Activated CD4-positive, alpha-beta T cell treated with anti-CD3 and anti-CD28 coated beads for 24 hours (primary cell): ENCODE measurements at places on chromosomes 6 and 20.

- no peak for DNase-seq
Measured at GRCh38 chr6:142296975-142297604, 4.7 kb upstream of the ADGRG6 start.

DNA sequence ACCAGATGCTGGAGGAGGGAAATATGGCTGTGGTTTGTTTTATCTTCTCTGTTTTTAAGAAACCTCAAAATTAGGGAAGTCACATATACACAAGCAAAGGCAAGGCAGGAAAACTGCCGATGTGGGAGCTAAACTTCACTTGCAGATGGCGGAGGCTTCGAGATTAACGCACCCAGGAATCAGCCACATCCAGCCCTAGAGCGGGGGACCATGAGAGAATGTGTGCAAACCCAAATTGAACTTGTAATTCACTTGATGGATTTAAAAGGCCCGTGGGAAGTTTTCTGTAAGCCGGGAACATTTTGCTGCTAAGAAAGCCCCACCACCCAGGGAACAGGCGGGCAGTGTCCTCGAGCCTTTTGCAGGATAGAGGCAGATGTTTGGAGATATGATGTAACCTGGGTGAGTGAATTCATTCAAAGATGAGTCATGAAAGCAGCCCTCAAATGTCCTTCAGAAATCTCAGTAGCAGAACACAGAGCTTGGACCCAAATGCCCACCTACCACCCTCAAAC, 39.9 kb downstream of the PREX1 start:
- DNase-seq, result no peak

DNA sequence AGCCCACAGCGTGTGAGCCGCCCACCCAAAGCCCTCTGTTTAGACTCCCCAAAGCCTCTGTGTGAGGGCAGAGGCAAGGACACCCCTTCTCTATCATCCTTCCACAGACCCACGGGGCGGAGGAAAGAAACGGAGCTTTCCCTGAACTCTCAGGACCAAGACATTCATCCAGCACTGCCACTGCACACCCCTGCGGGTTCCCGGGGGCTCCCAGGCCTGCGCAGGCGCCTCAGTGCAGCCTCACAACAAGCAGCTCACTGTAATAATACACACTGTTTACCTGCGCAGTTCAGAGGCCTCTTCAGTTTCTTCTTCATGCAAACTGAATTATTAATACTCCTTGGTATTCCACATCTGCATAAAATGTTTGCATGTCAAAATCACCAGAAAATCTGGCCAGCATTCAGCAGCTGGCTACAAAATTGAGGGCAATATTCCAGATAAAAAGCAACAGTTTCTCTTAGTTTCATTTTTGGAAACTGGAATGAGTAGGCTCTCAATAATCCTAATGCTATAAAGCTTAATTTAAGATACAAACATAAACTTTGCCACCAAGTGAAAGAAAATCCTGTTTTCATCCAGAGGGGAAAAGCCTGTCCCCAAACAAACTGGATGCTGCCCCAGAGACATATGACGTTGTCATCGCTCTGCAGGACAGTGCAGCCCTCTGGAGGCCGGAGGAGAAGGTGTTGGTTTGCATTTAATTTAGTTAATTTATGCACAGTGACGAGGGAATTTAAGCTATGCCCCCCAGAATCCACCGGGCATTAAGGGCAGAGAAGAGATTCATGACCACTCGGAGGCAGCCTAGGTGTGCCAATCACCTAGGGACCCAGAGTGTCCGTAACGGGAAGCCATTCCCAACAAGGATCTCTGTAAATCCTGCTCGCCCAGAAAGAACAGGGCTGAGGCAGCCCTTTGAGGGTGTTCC, 45.3 kb downstream of the NINL start:
- no peak for DNase-seq

DNA sequence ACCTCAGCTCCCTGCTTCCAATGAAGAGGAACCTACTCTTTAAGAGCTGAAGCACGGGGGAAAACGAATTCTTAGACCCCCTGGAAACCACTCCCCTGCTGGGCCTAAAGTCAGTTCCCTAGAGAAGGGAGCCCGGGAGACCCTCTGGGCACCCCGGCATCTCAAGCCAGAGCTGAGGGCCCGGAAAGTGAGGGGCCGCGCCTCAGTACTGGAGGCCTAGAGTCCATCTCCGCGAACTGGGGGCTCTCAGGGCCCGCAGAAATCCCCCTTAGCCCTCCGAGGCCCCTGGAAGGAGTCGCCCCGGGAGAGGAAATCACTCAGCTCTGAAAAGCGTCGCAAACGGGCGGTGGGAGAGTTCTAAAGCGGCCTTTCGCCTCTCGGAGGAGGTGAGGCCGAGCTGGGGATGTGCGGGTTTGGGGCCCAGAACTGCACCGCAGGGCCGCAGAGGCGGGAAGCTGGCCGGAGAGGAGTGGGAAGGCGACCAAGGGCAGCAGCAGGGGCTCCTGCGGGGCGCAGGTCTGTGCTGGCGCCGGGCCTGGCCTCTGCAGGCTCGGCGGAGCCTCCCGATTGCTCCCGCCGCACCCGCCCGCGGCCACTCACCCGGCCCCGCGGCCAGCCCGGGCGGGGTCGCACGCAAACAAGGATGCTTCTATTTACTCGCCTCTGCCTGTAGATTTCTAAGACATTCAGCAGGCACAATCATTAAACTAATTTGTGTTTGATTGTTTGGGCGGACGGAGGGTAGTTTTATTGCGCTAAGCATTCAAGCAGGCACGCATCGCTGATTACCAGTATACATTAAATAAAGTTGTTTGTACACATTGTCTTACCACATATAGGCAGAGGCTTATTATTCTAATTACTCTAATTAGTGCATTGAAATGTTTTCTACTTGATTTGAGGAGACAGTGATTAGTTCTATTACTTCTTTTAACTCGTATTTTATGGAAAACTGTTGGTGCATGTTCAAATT, 9.2 kb downstream of the POU3F2 start:
- DNase-seq, result no peak

GRCh38 chr6:89299466-89299850, 15.6 kb downstream of the GABRR2 start:
- no peak for DNase-seq

GRCh38 chr6:166613027-166613426, 14.0 kb downstream of the RPS6KA2 start:
- no peak for DNase-seq

- DNase-seq, result no peak
Measured at GRCh38 chr6:54248319-54248718, 59.9 kb upstream of the TINAG start.

- DNase-seq, result no peak
Measured at GRCh38 chr20:52895701-52896100, 76.5 kb upstream of the TSHZ2 start.

DNA sequence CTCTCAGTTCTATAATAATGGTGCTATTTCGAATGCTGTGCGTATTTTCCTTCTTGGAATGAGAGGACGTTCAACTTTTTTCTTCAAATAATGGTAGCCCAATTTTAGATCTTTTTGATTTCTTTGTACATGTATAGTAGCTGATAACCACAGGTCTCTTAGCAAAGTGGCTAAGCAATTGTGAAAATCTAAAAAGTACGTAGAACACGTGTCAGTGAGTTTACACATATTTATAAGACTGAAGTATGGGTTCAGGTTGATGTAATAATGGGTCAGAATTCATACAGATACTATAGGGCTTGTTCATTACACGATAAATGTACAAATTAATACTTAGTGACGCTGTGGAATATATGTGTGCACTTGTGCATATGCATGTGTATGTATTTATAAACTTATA, 1.3 kb downstream of the SMIM13 start:
- no peak for DNase-seq

GRCh38 chr6:43891072-43891870, 121.3 kb downstream of the VEGFA start:
- no peak for DNase-seq

- no peak for DNase-seq
Measured at GRCh38 chr6:168100803-168101589, 22.0 kb upstream of the FRMD1 start.

DNA sequence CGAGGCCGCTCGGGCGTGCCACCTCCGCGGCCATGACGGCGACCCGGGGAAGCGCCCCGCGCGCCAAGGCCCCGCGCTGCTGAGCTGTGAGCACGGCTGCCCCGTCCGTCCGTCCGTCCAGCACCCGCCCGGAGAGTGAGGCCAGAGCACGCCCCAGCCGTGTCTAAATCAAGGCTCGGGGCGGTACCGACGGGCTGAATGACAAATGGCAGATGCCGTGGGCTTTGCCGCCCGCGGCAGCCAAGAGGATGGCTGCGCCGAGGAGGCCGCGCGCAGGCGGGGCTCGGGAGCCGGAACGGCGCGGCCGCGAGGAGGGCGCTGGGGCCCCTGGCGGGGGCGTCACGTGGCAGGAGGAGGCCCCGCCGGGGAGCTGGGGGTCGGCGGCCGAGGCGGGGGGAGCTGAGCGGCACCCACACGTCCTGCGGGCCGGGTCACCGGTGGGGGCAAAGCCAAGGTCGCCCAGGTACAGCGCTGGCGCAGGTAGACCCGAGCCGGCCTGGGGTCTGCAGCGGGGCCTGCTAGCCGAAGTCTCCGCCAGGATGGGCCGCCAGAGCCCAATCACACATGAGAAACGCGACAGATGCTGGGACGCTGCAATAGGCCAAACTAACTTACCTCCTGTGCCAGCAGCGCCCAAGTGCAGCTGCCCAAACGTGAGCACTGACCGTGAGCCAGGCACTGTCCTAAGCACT, at the start of gene PLAGL1:
PLAGL1 (minus strand) TSS at position 140 of the 692 bp plus-strand sequence. CDS start 60,123 bp downstream, outside the sequence.
- DNase-seq, result no peak

GRCh38 chr20:47400685-47401084, 44.2 kb upstream of the ZMYND8 start:
- DNase-seq, result no peak

- DNase-seq, result no peak
Measured at GRCh38 chr6:114833211-114833610, 490.4 kb upstream of the HS3ST5 start.

GRCh38 chr6:135269481-135269891, 88.4 kb downstream of the MYB start:
- no peak for DNase-seq

GRCh38 chr6:39714802-39715201, 10.4 kb downstream of the KIF6 start:
- DNase-seq, result no peak

DNA sequence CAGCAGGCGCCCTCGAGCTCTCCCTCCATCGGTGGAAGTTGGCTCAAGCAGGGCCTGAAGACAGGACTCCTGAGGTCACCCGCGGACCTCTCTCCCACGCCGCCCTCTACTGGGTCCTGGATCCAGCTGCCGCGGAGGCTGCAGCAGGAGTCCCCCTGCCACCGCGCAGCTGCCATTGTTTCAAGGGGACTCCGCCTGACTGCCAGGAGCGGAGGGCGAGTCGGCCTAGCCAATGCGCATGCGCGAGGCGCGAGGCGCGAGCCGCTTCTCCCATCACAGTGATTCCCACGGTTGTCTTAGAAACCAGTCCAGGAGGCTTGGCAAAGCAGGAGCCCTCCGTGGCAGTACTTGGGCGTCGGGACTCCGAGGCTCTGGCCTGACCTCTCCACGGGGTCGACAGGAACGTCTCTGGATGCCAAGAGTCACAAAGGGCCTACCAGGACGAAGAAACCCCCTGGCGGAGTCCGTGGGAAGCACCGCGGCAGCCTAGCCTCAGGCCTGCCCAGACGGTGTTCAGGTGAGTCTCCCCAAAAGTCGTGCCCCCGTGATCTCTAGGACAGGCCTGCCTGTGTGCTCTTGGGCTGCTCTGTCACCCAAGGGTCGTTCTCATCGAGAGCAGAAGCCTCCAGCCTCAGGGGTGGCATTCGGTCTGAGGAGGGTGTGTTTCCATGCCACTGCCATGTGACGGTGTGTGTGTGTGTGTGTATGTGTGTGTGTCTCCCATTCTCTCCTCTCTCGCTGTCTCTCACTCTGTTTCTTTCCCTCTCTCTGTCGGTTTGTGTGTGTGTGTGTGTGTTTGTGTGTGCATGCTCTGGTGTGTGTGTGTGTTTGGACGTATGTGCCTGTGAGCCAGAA, 290.6 kb upstream of the ZNF337 start:
- peak; percentile 38 for DNase-seq

DNA sequence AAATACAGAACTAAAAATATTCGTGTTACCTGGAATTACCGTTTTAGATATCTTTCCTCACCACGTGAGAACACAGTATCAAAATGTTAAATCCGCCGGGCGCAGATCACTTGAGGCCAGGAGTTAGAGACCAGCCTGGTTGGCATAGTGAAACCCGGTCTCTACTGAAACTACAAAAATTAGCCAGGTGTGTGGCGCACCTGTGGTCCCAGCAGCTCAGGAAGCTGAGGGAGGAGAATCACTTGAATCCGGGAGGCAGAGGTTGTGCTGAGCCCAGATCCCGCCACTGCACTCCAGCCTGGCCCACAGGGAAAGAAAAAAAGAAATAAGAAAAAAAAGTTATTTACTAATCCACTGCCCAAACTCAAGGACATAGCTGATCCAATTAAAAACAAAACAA, 4.8 kb upstream of the DDX43 start:
- DNase-seq, result no peak

DNA sequence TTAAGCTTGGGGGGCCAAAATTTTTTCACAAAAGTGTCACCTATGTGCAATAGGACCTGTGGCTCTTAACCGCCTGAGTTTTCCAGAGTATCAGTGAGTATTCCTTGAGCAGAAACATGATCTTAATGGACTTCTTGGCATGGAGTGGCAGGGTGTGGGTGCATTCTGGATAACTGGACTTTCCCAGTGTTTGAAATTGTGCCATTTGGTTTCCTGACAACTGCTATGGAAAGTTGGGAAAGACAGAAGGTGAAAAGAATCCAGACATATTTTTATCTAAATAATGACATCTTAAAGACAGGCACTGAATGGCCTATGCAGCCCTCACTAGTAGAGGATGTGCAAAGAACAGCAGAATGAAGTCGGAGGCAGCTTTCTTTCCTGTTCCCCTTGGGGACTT, 34.3 kb upstream of the ADTRP start:
- DNase-seq, result no peak

DNA sequence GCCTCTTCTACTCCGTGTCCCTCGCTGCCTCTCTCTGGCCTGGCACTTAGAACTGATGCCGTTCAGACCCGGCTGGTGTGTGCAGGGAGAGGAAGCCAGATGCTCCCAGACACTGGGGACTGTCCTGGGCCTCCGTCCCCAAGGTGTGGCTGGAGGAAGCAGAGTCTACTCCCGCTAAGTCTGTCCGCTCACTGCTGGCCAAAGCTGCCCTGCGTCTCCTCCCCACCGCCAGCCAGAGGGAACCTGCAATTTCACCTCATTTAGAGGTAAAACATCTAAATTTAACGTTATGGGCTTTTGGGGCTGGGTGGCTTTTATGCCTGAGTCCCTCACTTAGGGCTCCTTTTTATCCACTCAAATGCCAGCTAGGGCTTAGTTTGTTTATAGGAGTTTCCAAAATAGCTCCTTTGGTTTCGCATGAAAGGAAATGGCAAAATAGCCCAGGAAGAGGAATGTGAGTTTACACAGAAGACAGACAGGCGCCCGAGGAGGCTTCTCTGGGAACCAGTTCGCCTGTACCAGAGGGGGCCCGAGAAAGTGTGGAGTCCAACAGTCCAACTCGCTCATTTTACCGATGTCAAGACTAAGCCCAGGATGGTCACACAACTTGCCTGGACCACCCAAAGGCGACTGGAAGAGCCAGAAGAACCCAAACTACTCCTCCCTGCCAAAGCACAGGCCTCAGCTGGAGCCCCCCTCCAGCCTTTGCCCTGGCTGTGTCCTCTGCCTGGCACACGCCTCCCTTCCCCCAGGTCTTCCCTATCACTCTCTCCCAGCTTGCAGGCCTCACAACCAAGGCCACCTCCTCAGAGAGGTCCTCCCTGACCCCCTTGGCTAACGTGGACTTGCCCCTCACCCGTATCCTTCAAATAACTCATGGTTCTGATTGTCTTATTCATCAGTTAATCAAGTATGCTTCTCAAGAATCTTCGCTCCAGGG, 54.5 kb downstream of the RIPOR3 start:
- no peak for DNase-seq

GRCh38 chr6:57342148-57342669, 24.8 kb downstream of the PRIM2 start:
- DNase-seq, result no peak
